ENCODE measurements at places on chromosomes 6 and 20.

- DNase-seq = no peak
Measured at GRCh38 chr20:33059741-33060390, 6.2 kb downstream of the BPIFB3 start.

- no peak for DNase-seq
Measured at GRCh38 chr20:52785679-52786078, 186.5 kb upstream of the TSHZ2 start.

DNA sequence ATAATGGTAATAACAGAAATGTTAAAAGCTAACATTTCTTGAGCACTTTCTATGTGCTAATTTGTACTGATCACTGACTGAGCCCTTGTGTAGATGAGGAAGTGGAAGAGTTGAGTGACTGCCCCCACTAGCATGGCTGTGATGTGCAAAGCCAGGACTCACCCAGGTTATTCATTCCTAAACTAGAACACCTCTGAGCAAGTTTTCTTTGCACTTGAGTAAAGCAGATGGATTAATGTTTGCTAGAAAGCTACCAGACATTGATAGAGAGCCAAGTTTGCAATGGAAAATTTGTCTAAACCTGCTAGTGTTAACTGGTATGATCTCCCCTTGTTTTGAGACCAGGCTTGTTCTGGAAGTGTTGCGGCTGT is 467.4 kb upstream of the PLCB4 start:
- no peak for DNase-seq

DNA sequence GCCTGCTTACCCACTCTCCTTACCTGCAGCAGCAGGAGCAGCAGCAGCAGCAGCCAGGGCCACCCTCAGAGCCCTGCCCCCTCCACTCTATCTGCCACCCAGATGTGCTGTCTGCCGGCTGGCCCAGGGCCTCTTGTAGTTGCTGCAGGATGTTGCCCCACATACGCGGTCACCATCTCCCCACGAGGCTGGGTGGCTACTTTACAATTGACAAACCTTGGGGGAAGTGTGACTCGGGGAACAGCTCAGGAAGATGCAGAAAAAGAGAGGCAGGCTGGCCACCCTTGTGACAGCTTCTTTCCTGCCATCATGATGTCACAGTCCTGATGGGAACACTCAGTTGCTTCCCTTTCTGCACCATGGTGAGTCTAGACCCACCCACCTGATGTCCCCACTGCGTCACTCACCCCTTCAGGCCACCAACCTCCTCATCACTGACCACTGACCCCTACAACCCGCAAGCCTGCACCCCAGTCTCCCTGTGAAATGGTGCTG is 14.5 kb downstream of the TREM1 start:
- no peak for DNase-seq

GRCh38 chr20:19460386-19460785 is 247.9 kb downstream of the SLC24A3 start:
- no peak for DNase-seq

GRCh38 chr20:6613280-6613861 is 154.1 kb upstream of the BMP2 start:
- DNase-seq = no peak

- DNase-seq = no peak
Measured at GRCh38 chr20:19995220-19995863, 21.8 kb upstream of the NAA20 start.

GRCh38 chr6:129647044-129647443 is 62.9 kb downstream of the ARHGAP18 start:
- no peak for DNase-seq

DNA sequence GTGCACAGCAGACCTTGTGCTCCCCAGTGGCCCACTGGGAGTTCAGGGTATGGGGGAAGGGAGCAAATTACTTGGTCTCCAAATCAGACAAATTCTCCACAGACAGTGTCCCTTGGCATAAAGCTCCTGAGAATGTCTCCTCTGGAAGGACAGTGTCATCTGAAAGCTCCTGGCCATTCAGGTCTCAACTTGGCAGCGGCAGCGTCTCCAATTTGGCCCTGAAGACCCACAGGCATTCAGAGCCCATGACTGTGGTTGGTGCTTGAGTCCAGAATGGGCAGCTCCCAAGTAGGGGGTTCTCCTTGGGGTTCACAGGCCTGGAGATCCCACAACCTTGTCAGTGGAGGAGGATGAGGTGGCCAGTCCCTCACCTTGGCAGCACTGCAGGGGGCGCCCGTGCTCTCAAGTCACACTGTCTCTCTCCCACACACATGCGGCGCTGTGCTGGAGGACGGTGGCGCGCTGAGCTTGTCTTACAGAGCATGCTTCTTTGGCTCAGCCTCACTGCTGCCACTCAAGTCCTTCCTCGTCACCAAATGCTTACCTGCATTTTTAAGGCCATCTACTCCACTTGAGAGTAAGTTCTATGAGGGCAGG is 20.7 kb downstream of the DYNLRB1 start:
- DNase-seq = no peak

DNA sequence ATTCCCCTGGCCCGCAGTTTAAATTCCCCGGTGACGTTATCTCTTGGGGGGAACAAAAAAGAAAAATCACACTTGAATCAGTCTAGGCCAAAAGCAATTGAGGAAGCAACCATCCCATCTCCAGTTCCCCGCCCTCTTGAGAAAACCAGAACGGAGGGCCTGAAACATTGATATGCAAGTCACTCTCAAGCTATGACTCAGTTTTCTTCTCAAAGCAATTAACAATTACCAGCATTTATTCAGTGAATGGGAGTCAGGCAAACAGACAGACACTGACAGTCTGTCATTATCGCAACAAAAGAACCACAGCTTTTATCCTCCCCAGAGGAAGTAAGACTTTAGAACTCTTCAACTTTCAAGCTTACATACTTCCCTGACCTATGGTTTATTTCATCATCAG is 100.9 kb downstream of the OPRM1 start:
- DNase-seq = no peak
